ENCODE measurements at places on chromosomes 7 and 10.

DNA sequence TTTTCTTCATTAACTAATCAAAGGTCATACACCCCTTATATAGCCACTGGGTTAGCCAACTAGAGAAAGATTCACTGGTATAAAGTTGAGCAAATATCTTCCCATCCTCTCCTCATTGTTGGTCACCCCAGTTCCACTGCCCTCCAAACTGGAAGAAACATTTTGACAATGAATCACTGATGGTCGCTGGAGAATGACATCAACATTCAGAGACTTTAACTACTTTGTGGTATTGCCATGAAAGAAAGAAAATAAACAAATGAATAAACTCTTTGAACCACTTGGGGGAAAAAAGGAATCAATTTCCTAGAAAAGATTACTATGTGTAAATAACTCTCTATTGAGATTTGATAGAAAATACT, 23.4 kb downstream of the HYCC1 start:
- DNase-seq: peak; percentile 90

- peak; percentile 25 for DNase-seq
Measured at GRCh38 chr10:70494966-70495365, 16.4 kb downstream of the PALD1 start.

DNA sequence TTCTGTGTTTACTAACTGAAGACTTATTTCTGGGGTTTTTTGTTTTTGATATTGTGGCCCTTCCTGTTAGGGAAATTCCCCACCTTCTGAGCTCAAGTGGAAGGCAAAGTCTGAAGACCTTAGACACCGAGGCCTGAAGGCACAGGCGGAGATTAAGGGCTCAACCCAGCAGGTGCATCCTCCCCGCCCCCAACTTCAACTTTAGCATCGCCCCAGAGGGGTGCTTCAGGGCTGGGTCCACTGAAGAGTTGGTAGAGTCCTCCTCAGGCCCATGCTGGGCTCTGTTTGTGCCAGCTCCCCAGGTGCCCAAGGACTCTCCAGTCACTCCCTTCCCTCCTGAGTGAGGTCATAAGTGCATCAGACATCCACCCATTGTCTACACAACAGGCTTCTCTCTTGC, 9.4 kb upstream of the PPIA start:
- no peak for DNase-seq

- DNase-seq: no peak
Measured at GRCh38 chr7:116683786-116684185, 11.8 kb downstream of the MET start.

DNA sequence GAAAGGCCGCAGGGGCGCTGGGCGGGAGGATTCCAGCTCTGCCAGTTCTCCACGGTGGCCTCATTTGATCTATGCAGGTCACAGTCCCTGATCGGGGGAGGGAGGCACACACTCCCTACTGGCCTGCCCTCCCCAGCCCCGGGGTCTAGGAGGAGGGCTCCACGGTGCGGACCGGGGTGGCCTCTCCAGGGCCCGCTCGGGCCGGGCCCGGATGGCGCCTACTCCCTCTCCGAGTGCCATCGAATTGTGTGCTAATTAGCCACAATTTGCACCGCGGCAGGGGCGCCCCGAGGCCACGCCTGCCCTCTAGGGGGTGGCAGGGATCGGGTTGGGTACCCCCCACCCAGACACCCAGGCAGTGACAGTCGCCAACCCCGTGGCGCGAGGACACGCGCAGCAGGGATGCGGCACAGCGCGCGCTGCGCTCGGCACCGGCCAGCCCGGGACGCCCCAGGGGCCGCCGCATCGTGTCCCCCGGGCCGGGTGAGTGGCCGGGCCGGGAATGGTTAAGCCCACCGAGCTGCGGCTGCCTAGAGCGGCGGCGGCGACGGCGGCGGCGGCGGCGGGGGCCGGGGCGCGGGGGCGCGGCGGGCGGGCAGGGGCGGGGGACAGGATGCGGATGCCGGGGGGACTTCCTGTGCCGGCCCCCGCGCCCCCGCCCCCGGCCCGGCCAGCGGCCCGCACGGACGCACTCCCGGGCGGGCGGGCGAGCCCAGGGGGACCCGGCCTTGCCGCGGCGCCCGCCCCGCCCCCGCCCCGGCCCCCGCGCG, at the start of gene ZNF853:
ZNF853 (plus strand) TSS at position 658 of the 770 bp plus-strand sequence. CDS start 565 bp downstream, outside the sequence.
- no peak for DNase-seq

- DNase-seq: peak; percentile 79
Measured at GRCh38 chr7:110539216-110539615, 551.7 kb upstream of the LRRN3 start.

DNA sequence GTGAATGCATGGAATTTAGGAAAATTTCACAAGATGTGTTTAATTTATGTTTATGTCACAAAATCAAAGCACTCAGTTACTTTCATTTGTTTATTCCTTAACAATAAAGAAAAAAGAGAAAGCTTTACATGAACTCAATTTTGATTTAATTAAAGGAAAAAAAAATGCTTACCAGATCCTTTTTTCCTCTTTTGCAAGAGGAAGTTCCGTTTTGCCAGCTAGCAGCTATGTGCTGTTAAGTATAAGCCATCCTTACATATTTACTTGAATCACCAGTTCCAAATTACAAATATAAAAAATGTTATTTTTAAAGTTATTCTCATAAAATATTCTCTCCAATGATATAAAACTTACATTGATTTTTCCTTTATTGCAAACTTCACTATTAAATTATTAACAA, 12.7 kb downstream of the MRC1 start:
- no peak for DNase-seq

DNA sequence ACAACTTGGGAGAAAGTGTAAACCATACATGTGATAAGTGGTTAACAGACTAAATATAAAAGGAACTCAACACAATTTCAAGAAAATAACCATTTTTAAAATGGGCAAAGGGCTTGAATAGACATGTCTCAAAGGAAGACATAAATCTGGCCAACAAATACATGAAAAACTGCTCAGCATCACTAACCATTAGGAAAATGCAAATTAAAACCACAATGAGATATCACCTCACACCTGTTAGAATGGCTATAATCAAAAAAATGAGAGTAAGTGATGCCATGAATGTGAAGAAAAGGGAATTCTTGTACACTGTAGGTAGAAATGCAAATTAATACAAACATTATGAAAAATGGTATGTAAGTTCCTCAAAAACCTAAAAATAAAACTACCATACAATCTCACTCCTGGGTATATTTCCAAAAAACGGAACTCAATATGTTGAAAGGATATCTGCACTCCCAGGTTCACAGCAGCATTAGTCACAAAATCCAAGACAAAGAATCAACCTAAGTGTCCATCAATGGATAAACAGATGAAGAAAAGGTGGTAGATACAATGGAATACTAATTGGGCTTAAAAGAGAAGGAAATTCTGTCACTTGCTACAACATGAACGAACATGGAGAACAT, 5.6 kb downstream of the SNX13 start:
- no peak for DNase-seq

- peak; percentile 87 for DNase-seq
Measured at GRCh38 chr10:78335691-78336401, 302.2 kb downstream of the RPS24 start.

DNA sequence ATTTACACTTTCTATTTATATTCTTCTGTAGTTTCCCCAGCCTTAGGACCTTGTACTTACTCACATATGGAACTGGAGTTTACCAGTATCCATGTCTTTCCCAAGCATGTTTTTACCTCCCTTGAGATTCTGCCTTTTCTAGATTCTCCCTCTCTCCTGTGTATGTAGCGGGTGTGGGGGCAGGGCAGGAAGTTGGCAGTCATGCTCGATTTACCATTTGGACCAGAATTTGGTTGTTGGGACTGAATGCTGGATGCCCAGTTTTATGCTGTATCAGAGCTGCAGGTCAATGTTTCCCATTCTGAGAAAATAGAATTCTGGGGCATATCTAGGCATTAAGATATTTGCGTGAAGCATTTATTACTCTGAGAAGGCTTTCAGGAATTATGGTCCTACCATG, 14.2 kb downstream of the INPP5F start:
- no peak for DNase-seq

GRCh38 chr10:101151395-101151794, 20.3 kb downstream of the TLX1 start:
- DNase-seq: no peak

DNA sequence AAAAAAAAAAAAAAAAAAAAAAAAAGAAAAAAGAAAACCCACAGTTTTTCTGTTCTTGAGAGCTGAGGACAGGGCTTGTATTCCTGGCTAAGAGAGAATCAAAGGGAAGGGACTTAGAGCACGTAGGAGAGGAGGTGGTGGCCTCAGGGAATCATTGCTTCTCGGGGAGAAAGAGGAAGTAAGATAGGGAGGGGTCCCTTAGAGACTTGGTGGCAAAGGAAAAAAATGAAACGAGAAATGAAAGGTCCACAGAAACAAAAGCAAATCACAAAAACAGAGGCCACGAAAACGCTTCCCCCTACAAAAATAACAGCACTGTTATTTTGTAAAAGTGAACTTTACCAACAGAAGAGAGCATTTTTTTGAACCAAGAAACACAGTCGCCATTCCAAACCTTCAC, 323.1 kb upstream of the GALNT17 start:
- no peak for DNase-seq

All from EH (cell line).